NCI-H1694 (cell line): ENCODE measurements at places on chromosomes 3 and 15.
A peak's percentile ranks its signal among the peaks of the same experiment; 100 is the strongest.

DNA sequence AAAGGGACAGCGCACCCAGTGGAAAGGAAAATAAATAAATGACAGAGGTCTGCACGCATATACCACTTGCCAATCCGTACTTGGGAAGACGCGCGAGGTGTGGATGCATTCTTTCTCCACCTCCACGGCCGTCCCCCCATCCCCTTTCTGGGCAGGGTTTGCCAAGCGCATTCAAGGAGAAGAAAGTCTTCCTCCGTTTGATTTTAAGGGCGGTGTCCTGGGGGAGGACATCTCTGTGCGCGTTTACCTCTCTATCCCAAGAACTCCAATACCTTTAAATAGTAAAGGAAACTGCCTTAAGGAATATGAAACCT lies 576 bp upstream of the MB21D2 start:
- DNase-seq, result no peak

DNA sequence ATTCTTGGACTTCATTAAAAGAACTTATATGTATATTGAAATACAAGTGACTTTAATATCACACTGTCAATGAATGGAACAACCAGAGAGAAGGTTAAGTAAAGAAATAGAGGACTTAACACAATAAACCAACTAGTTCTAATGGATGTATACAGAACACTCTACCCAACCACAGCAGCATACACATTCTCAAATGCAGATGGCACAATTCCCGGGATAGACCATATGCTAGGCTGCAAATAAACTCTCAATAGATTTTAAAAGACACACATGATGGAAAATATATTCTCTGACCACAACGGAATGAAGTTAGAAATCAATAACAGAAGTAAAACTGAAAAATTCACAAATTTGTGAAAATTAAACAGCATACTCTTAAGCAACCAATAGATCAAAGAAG lies 214.3 kb upstream of the LINGO1 start:
- DNase-seq, result peak; percentile 58

DNA sequence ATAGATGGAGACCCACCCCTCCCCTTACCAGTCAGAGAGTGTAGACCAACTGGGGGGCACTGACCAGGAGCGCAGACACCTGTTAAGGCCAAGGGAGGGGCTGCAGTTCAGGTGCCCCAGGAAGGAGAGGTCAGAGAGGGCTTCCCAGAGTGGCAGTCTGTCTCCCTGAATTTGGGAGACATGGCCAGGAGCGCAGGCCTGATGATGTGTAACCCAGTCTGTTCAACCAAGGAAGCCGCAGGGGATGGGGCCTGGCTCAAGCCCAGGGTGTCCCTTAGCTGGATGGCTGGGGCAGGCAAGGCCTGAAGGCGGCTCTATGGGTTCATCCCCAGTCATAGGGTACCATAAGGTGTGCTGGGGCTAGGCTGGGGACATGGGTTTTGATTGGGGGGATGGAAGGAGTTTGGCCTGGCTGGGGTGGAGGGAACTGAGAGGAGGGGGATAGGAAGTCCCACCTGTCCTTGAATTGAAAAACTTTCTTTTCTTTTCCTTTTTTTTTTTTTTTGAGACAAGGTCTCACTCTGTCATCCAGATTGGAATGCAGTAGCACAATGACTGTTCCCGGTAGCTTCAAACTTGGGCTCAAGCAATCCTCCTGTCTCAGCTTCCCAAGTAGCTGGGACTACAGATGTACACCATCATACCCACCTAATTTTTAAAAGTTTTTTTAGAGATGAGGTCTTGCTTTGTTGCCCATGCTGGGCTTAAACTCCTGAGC lies 75.7 kb downstream of the SMAD6 start:
- no peak for DNase-seq

DNA sequence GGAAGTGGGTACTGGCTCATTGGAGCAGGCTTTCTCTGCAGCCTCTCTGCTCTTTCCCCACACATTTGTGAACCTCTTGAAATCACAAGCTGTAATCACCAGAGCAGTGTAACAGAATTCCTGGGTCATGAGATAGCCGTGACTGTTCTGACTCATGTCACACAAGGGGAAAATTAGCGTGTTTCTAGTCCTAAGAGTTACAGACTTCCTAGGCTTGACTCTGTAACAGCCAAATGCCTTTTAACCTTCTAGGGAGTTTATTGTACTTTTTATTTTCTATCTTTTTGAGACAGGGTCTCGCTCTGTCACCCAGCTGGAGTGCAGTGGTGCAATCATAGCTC lies 54.7 kb upstream of the TRAK1 start:
- no peak for DNase-seq

- DNase-seq, result no peak
Measured at GRCh38 chr3:63814237-63814636, 4.9 kb upstream of the C3orf49 start.

DNA sequence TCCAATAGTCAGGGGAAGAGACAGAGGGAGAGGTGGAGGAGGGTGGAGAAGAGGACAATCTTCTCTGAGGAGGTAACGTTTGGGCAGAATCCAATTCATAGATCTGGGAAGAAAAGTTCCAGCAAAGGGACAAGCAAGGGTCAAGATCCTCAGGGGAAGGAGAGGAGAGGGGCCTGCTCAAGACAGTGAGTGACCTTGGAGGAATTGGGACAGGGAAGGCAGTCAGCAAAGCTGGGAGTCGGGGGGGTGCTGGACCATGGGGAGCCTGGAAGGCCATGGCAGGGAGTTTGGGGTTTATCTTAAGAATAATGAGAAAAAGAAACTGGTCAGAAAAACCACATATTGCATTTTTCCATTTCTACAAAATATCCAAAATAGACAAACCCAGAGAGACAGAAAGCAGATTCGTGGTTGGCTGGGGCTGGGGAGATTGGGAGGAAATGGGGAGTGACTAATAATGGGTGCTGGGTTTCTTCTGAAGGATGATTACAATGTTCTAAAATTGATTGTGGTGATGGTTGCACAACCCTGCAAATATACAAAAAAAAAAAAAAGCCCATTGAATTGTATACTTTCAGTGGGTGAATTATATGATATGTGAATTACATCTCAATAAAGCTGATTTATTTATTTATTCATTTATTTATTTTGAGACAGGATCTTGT lies 19.6 kb upstream of the SRP14 start:
- no peak for DNase-seq

DNA sequence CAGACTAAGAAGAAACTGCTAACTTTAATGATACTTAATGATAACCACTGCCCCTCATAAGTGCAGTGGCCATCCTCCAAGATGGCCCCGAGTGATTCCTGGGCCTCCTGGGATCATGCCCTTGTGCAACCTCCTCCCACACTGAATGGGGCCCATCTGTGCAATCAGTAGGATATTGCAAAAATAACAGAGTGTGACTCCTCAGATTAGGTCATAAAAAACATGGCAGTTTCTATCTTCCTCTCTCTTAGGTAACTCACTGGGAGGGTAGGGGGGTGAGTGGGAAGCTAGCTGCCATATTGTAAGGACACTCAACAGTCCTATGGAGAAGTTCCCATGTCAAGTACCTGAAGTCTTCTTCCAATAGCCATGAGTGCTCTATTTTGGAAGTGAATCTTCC lies 173.0 kb downstream of the SHQ1 start:
- DNase-seq, result no peak

DNA sequence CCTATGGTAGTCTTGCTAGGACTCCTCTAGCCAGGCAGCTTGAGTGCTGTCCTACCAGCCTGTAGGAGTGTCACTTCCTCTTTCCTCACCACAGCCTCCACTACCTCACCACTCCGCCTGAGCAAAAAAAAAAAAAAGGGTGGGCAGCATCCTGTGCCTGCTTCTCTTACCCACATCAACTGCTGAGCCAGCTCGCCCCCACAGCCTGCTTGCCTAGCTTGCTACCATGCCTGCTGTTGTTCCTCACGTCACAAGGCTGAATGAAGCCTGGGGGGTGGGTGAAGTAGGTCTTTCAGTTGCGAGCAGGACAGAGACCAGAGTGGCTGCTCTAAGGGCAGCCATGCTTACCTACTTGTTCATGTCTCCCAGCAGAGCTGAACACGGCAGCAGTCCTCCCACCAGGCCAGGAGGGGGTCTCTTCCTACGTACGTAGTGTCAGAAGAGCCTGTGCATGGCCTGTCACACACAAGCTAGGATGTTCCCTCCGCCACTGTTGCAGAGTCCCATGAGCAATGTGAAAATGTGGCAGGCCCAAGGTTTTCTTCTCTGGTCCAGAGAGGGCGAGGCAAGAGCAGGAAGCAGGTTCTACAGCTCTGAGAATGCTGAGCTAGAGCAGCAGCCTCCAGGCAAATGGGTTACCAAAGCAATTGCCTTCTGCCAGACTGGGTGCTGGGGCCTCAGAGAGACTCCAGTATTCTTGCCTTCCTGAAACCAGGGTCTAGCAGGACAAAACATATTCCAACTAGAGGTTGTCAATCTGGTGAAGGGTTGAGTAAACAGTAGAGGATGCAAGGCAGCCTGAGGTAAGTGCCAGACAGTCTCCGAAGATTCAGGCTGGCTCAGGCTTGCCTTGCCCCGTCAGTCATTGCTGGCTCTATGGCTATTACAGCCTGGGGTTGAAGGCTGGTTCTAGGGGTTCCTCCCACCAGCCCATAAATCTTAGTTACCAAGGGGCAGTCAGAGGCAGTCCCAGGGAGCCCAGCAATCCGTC lies 8.1 kb downstream of the PPM1M start:
- DNase-seq, result no peak

GRCh38 chr3:129942296-129942695 lies 32.2 kb upstream of the TRH start:
- peak; percentile 78 for DNase-seq

- no peak for DNase-seq
Measured at GRCh38 chr15:96331144-96331944, 844 bp downstream of the NR2F2 start.

DNA sequence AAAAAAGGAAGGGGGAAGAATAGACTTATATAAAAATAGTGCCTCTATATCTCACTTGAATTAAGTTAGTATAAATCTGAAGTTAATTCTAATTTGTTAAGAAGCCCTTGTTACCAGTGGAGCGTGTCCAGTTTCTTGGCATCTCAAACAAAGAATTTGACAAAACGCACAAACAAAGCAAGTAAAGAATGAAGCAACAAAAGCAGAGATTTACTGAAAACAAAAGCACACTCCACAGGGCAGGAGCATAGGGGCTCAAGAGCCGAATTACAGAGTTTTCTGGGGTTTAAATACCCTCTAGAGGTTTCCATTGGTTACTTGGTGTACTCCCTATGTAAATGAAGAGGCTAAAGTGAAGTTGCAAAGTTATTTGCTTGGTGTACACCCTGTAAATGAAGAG lies 34.0 kb upstream of the GK5 start:
- no peak for DNase-seq

DNA sequence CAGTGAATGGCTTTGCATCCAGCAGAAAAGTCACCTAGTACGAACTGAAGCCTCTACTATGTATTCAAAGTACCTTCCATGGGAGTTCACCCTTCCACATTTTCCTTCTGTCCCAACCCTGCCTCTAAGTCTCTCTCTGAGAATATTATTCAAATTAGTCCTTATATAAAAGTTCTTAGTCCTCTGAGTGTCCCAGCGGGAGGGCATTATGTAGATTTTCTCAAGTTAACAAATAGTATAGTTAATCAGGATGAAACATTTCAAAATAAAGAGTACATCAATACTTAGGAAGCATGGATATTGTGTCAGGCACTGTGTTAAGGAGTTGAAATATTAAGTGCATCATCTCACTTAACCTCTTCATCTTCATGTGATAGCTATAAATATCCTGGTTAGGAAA lies 223.3 kb downstream of the CPNE4 start:
- no peak for DNase-seq

GRCh38 chr3:44674211-44674610 lies 25.7 kb downstream of the ZNF35 start:
- DNase-seq, result no peak

DNA sequence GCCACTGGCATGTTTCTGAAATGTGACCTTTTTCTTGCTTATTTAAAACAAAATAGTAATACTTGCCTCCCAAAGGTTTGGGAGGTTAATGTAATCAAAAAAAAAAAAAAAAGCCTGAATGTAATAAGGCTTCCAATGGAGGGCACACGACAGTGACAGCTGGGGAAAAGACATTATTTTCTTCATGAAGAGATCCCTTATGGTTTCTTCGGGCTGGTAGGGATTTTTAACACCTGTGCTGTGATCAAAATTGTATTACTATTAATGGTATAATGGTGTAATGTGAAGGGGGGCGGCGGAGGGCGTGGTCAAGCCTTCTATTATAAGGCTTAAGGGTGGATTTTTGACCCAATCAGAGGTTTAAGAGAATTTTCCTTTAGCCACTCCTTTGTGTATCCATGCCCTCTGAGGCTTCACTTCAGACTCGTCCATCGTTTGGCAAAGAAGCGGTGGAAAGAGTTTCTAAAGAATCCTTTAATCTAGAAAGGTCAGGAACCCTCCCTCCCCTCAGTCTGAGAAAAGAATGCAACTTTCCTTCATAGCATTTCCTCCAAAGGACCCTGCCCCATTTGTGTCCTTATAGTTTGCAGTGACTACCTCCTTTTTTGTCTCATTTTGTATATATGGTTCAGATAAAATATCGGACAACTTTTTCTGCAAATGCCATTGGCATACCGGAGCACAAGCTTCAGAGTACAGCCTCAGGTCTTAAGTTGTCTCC lies 89.5 kb upstream of the CHD2 start:
- DNase-seq, result peak; percentile 81

DNA sequence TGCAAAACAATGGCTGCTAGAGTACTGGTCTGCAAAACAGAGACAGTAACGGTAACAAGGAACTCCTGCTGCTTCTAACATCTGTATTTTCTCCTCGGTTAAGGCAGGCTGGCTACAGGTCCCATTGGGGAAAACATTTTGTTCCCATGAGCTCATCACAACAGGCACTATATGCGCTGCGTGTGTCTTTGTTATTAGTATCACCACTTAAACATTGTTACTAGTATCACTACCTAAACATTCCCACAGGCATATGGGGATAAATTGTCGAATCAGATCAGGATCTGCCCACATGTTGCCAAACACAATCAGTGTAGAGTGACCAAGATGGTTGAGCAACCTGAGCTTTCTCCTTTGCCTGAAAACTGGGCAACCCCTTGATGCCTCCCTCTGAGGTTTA lies 77.2 kb downstream of the TOP2B start:
- DNase-seq, result no peak

DNA sequence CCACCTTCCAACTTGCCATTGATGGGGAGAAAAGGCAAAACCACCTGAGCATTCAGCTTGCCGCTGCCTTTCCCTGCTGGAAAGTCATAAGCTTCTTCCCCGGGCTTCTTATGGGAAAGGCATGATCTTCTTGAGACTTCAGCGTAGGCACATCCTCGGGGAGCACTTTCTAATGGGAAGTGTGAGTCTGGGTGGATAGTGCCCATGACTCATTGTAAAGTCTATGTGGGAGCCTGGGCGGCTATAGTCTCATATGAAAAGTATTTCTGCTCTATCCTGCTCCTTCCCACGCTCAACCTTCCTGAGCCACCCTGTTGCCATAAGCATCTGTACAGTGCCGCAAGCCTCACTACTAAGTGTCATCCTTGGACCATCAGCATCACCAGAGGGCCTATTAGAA lies 309.9 kb upstream of the THBS1 start:
- DNase-seq, result no peak

DNA sequence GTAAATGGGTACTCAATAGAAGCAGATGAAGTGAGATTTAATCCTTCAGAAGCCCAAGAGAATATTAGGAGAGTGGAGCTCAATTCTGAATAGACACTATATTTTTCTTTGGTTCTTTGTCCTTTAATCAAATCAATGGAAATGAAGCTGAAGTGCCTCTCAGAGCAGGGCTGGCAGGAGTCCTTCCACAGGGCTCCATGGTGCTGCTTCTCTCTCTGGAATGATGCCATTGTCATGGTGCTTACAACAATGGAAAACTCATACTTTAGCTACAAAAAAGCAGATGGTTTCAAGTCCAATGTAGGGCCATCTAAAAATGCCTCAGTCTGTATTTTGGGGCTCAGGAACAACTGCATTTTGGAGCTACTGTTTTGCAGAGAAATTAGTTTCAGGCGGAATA lies 125.1 kb downstream of the SNRK start:
- no peak for DNase-seq

GRCh38 chr3:158912621-158913020 lies 110.8 kb downstream of the MFSD1 start:
- no peak for DNase-seq
